Activated CD4-positive, alpha-beta T cell treated with anti-CD3 and anti-CD28 coated beads for 1 hour (primary cell): ENCODE measurements at places on chromosomes 5 and 9.

DNA sequence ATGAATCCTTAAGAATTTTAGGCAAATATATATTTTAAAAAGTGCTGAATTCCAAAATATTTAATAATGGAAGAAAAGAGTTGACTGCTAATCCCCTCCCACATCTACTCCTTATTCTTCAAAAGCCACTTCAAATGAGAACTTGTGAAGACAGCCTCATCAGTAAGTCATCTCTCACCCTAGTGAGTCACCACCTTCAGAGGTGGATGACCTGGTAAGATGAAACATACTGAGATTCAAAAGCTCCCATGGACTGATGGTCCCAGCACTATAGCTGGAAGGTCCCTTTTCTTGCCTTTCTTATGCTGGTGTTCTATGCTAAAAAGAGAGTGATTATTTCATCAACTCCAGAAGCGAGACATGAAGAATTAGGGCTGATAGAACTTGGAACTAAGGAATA lies 37.8 kb upstream of the SPDL1 start:
- no peak for DNase-seq

- no peak for DNase-seq
Observed at GRCh38 chr9:86636519-86636918, 282.3 kb upstream of the TUT7 start.

DNA sequence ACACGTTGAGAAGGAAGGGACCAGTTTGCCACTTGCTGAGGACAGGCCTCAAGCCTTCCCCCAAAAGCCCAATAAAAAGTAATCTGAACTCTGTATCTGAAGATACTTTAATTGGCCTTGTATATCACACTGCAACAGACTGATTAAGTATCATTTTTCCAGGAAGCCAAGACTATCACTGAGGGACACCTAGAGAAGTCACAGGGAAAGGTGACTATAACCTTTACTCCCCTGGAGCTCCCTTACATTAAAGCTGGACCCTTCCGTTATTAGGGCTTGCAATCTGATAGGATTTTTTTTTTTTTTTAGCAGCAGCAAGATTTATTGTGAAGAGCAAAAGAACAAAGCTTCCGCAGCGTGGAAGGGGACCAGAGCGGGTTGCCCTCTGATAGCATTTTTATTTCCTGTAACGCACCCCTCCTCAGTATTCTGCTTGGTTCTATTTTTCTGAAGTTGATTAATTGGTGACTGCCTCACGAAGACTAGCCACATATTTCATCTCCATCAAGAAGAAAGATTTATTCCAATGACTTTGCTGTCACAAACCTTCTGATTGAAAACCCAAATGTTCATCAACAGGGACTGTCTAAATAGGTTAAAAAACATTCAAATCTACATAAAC lies 2.7 kb downstream of the CDC14B start:
- DNase-seq: no peak

DNA sequence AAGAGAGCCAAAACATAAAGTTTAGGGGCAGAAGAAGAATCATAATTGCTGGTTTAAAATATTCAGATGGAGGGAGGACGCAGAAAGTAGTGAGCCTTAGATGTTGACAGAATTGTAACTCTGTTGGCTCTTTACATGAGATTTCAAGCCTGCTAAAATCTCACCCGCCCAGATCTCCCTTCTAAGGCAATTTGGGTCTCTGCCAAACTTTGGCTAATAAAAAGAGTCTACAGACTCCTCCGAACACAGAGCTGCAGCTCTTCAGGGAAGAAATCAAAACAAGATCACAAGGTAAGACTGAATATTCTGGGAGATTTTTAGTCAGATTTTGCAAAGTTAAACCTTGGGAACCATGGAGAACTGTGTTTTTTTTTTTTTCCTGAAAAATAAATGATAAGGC lies at the start of gene IL33:
Gene IL33, plus strand, starts transcription at position 246 of the 400 bp plus-strand sequence. CDS start 25,888 bp downstream, outside the sequence.
- DNase-seq: no peak

GRCh38 chr9:133375116-133375723 lies 640 bp downstream of the SURF4 start:
- no peak for DNase-seq

- DNase-seq: no peak
Observed at GRCh38 chr5:114449860-114450421, 88.1 kb downstream of the KCNN2 start.

DNA sequence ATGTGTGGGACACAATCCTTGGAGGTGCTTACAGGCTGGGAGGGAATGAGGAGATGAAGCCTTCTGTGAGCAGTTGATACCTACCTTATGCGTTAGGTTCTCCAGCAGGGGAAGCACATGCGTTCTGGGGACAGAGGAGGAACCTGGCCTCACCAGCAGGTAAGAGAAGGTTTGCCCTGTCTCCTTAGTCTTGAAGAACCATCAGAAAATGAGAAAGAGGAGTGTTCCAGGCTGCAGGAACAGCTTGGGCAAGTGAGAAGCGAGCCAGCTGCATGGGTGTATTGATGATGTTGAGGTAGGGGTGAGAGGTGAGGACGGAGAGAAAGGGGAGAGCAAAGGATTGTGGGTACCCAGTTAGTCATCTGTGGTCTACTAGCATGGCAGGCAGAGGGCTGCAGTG lies 156.9 kb upstream of the MVB12B start:
- no peak for DNase-seq

DNA sequence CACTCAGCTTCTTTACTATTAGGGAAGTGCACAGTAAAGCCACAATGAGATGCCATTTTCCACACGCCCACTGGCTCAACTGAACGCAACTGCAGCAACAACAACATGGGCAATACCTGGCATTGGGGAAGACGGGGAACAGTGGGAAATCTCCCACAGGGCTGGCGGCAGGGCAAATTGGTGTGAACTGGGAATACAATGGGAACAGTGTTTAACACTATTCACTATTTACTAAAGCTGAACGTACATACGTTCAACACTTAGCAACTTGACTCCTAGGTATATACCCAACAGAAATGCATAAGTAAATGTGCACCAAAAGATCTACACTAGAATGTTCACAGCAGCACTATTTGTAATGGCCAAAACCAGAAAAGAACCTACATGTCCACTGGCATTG lies 14.1 kb downstream of the ZER1 start:
- DNase-seq: no peak

- no peak for DNase-seq
Observed at GRCh38 chr5:114305402-114306207, 56.3 kb upstream of the KCNN2 start.

DNA sequence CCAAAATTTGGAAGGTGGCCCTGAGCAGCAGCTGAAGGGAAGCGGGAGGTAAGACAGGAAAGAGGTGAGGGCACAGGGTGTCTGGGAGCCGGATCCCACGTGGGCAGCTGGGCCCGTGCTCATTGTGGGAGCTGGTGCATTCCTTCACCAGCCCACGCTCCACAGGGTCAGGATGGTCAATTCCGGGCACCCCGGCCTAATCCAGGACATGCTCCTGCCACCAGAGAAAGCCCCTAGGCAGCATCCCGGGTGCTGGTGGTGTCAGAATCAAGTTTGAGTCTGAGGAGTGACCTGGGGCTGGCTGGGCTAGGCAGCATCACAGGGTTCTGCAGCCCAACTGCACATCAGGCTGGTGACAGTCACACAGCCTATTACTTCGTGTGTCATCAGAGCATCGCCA lies 7.1 kb upstream of the PDCD6 start:
- DNase-seq: no peak

DNA sequence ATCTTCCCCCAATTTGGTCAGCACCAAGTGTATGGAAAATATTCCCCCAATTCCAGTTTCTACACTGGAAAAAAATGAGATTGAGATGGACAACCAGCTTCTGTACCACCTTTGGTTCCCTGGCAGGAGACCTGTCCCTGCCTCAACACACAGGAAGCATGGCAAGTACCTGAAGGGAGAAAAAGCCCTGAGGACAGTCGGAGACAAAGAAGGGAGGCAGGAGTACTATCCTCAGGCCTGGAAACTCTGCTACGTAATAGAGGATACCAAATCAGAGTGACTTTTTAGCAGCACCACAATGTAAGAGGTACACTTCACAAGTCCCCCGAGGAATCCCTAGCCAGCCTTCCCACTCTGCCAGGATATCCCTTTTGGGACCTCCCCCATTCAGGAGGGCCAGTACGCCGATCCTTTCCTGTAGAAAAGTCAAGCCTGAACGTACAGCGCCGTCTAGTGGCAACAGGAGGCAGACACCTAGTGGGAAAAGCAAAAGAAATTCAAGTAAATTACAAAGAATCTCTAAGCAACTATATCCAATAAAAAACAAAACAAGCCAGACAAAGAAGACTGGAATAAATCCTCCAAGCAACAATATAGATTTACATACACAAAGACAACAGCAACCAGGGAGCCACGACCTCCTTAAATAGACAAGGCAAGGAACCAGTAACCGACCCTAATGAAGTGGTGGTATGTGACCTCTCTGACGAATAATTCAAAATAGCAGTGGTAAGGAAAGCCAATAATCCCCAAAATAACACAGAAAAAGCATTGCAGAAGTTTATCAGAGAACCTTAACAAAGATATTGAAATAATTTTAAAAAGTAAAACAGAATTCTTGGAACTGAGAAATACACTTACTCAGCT lies 63.3 kb upstream of the SLCO6A1 start:
- DNase-seq: no peak

GRCh38 chr9:72150127-72150526 lies 887 bp downstream of the GDA start:
- DNase-seq: no peak

DNA sequence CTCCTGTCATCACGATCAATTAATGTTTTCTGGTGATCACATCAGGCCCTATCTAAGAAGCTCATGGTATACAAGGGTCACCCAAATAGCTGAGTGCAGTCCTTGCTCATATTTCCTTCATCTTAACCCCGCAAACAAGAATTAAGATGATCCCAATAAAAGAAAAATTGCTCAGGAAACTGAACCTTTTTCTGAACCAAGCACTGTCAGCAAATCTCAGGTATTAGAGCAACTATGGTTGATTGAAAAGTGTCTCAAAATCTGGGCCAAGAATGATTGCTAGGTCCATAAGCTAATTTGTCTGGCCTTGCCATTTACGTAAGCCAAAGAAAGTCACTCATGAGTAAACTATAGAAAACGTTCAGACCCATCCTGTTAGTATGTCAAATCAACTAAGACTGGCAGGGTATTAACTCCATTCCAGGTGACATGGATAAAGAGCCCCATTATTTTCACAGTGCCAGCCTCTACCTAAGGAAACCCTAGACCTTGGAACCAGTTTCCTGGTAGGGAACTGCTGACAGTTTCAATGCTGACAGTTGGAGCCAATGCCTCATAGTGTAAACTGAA lies 209.3 kb downstream of the DEPDC1B start:
- DNase-seq: no peak

GRCh38 chr9:87497604-87498045 lies at the start of gene DAPK1:
Gene DAPK1 (plus strand): TSS chr9:87497867. CDS start chr9:87499078, 1,211 bp downstream.
- DNase-seq: no peak

GRCh38 chr5:177542816-177543465 lies 11.4 kb downstream of the FAM193B start:
- DNase-seq: no peak

- DNase-seq: no peak
Observed at GRCh38 chr5:131619102-131619501, 15.9 kb downstream of the RAPGEF6 start.

DNA sequence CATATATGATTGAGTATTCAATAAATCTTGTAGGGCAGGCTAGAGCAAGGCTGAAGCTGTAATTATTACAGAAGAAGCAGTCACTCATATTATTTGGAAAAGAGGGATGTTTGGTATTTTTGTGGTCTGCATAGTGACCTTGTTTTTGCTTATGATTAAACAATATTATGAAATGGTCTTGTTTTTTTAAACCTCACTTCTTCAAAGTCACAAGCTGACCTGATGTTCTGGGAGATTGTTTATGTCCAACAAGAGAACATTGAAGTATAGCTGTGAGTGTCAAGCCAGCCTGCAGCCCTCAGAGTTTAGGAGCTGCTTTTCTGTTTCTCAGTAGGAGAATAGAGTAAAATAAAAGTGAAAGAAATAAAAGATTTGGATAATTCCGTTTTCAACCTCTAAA lies 342.2 kb downstream of the LRRC70 start:
- DNase-seq: no peak

- no peak for DNase-seq
Observed at GRCh38 chr9:106616851-106617345, 246.1 kb upstream of the ZNF462 start.

- DNase-seq: no peak
Observed at GRCh38 chr9:80504601-80505230, 933.0 kb downstream of the TLE4 start.

GRCh38 chr9:18861609-18862544 lies 171.1 kb downstream of the SAXO1 start:
- DNase-seq: no peak

DNA sequence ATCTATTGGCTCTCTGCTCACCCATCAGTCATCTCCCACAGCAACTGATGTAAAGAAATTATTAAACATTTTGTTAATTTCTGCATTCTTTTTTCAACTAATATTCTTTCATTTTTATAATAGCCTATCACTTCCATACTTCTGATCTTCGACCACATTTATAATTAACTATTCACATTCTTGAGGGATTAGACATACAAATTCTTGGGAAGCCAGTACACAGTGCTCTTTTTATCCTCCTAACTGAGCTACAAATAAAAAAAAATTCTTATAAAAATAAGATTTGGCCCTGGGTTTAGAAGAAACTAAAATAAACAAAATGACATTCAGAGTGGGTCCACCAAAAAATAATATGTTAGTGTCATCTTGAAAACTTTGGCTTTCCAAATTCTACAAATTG lies 103.7 kb upstream of the ITGA1 start:
- no peak for DNase-seq

GRCh38 chr5:171614971-171615653 lies 170.5 kb upstream of the SMIM23 start:
- DNase-seq: no peak

- no peak for DNase-seq
Observed at GRCh38 chr9:128892221-128892921, 10.4 kb downstream of the LRRC8A start.

DNA sequence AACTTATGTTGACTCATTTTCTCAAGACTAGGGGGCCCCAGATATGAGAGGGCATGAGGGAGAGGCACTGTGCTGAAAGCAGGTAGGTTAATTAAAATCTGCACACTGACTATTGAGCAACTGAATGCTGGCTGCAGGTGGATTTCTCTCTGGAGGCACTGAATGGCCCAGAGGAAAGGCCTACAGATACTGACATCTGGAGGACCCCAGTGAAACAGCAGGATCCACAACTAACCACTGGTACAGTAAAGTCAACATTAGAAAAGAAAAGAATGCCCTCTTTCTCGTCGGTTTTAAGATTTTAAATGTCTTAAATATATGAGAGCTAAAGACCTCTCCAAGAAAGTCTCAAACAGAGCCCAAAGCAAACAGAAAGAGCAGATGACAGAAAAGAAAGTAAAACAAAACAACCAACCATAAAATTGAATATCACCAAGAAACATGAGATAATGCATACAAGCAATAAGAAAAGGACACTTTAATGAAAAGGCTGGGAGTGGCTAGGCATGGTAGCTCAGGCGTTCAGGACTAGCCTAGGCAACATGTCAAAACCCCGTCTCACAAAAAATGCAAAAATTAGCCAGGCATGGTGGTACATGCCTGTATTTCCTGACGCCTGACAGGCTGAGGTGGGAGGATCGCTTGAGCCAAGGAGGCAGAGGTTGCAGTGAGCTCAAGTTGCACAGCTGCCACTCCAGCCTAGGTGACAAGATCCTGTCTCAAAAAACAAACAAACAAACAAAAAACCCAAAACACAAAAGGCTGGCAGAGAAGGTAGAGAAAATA lies 43.3 kb downstream of the PUM3 start:
- no peak for DNase-seq
